Amniotic epithelial cell (primary cell): ENCODE measurements at places on chromosomes 3 and 15.

GRCh38 chr15:80710635-80711554 lies 15.8 kb downstream of the ABHD17C start:
- DNase-seq, result no peak

DNA sequence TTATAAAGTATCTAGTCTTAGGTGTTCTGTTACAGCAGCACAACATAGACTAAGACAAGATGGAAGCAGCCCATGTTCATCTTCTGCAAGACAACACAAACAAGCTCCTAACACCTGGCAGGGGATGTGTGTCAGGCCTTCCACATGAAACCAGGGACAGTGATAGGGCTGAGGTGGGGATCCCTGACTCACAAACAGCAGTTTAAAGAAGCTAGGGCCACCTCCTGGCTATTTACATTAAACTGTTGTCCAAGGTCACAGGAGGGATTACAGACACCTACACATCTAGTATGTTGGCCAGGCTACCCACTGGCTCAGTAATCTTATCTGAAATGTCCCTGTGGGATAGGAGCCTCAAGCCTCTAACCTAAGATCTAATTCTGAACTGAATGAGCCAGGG lies 211.3 kb downstream of the MINAR1 start:
- DNase-seq, result no peak

GRCh38 chr3:69142090-69142489 lies 19.7 kb upstream of the LMOD3 start:
- DNase-seq, result no peak

DNA sequence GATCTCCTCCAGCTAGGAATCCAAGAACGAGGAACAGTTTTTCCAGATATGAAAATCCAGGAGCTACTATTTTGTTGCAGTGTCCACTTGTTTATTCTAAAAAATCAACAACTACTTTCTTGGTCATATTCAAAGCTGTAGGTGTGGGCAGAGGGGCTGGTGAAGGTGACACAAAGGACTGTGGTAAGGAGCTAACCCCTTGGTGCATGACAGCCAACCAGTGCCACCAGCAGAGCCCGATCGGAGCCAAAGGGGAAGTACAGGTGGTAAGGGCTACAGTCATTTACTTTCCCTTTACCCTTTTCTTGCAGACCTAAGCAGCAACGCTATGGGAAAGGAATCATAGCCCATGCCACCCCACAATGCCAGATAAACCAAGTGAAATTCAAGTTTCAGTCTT lies 30.7 kb downstream of the PLA1A start:
- DNase-seq, result no peak

- no peak for DNase-seq
These were observed 42.8 kb downstream of the TLE3 start for GRCh38 chr15:70054884-70055387.

- DNase-seq, result peak; percentile 82
These were observed at the start of gene OCA2 for GRCh38 chr15:28098766-28099554. Gene OCA2 (minus strand): TSS chr15:28099315. CDS start chr15:28081874, 17,441 bp downstream.

- peak; percentile 78 for DNase-seq
These were observed 45.7 kb downstream of the PGBD4 start for GRCh38 chr15:34147371-34148140.

GRCh38 chr15:87219650-87220615 lies 1036.6 kb downstream of the NTRK3 start:
- DNase-seq, result peak; percentile 75
